ENCODE measurements at places on chromosomes 13 and 19.

DNA sequence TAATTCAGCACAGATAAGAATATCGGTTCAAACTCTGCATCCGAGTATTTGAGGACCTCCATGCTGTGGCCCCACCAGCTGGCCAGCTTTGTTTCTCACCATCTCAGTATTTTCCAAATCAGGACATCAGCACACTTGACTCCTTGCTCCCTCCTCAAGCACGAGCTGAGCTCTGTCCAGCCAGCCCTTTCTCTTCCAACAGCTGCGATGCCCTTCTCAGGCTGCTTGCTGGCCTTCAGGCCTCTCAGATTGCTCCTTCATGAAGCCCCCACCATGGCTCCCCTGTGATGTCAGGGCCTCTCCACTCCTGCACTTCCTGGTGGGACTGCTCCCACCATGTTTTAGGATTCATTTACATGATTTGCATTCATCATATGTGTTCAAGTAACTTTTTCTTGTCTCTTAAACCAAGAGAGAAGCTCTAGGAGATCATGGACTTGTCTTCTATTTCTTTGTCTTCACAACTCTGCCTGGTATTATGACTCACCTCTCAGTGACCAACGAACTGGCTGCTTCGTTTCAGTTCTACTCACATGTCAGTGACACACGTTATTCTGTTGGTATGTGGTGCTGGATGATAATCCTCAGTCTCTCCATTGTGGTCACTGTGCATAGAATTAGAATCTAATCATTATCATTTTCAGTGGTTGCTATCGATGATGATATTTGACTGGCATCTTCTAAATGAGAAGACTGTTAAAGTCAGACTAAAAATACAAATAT, 471.7 kb downstream of the EFNB2 start:
- no peak for DNase-seq

DNA sequence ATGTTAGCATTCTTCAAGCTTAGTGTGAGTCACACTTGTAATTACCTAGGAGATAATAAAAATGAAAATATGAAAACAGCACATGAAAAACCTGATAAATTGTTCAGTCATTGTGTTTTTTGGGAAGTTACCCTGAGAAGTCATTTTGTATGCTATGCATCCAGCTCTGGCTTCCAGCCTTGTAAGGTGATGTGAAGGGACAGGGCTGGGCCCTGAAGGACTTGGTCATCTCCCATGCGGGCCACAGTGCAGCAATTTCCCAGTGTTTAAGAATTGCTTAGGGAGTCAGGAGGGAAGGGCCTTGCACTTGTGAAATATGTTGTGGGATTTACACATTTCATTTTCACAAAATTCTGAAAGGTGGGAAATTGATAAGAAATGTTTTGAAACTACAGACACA, 41.3 kb downstream of the ARHGEF7 start:
- DNase-seq = no peak

- no peak for DNase-seq
Measured at GRCh38 chr19:35332817-35333216, 3.8 kb downstream of the CD22 start.

DNA sequence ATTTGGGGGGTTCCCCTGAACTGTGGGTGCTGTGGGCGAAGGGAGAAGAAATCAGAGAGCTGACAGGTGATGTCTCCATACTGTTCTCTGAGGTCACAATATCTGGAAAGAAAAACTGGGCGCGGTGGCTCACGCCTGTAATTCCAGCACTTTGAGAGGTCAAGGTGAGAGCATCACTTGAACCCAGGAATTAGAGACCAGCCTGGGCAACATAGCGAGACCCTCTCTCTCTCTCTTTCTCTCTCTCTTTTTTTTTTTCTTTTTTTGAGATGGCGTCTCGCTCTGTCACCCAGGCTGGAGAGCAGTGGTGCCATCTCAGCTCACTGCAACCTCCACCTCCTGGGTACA, 21.9 kb downstream of the IQCN start:
- no peak for DNase-seq

Measured in stimulated activated CD8-positive, alpha-beta memory T cell treated with anti-CD3 and anti-CD28 coated beads, Interleukin-4, amount 100 ng/mL, for 4 hours (primary cell).